ENCODE measurements at places on chromosomes 5 and 9.
A peak's percentile ranks its signal among the peaks of the same experiment; 100 is the strongest.

- no peak for DNase-seq
These were observed 393.5 kb downstream of the BRINP1 start for GRCh38 chr9:118975736-118976135.

DNA sequence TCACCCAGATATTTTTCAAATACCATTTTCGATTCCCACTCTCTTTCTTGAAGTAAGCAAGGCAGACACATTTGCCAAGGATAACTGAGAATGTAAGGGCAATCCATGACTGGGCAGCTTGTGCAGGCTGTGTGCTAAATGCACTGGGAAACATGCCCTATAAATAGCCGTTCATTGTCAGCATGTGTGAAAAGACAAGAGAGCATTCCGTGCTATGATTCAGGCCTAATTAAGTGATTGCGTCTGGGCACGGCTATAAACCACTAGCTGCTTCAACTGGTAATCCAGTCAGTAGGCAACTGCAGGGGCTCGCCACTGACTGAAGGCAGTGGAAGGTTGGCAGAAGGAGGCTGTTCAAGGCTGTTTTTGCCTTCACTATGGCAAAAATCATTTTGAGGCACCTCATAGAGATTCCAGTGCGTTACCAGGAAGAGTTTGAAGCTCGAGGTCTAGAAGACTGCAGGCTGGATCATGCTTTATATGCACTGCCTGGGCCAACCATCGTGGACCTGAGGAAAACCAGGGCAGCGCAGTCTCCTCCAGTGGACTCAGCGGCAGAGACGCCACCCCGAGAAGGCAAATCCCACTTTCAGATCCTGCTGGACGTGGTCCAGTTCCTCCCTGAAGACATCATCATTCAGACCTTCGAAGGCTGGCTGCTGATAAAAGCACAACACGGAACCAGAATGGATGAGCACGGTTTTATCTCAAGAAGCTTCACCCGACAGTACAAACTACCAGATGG lies at the start of gene HSPB3:
HSPB3 (plus strand) TSS at position 287 of the 745 bp plus-strand sequence; CDS start at position 378, 91 bp downstream.
- peak; percentile 9 for DNase-seq

DNA sequence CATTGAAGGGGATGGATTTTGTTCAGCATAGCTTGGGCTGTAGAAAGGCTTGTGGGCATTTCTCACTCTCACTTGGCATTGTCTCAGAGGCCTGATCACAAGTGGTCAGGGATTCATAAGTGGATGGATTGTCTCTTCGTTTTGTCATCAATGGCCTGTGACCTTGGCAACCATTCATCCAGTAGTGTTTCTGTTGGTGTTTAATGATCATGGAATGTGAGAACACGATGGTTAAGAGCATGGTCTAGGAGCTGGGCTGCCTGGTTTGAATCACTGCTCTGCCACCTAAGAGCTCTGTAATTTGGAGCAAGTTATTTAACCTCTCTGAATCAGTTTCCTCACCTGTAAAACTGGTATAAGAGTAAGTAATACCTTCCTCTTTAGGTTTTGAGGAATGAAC lies 430.1 kb upstream of the MEF2C start:
- DNase-seq: peak; percentile 100

GRCh38 chr5:176904276-176904675 lies 5.1 kb upstream of the HK3 start:
- DNase-seq: peak; percentile 74

DNA sequence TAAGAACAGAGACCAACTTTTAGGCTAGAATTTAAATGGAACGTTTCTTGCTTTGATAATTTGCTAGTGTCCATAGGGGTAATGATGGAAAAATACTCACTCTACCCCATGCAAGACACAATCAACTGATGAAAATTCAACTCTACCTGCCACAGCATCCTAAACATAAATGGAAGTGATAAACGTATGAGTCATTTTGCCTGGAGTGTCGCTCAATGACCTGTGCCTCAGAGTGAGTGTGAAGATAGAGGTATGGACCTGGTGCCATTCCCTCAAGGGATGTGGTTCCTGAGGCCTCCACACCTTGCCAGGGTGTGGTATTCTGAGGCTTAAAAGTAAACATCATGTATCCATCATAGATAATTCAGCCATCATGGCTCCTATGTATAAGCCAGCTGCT lies 14.0 kb downstream of the ARL14EPL start:
- no peak for DNase-seq

GRCh38 chr9:136742591-136743391 lies at the start of gene LCN10:
LCN10 (minus strand) TSS chr9:136742940; CDS start chr9:136742903, 37 bp downstream.
- DNase-seq: no peak

DNA sequence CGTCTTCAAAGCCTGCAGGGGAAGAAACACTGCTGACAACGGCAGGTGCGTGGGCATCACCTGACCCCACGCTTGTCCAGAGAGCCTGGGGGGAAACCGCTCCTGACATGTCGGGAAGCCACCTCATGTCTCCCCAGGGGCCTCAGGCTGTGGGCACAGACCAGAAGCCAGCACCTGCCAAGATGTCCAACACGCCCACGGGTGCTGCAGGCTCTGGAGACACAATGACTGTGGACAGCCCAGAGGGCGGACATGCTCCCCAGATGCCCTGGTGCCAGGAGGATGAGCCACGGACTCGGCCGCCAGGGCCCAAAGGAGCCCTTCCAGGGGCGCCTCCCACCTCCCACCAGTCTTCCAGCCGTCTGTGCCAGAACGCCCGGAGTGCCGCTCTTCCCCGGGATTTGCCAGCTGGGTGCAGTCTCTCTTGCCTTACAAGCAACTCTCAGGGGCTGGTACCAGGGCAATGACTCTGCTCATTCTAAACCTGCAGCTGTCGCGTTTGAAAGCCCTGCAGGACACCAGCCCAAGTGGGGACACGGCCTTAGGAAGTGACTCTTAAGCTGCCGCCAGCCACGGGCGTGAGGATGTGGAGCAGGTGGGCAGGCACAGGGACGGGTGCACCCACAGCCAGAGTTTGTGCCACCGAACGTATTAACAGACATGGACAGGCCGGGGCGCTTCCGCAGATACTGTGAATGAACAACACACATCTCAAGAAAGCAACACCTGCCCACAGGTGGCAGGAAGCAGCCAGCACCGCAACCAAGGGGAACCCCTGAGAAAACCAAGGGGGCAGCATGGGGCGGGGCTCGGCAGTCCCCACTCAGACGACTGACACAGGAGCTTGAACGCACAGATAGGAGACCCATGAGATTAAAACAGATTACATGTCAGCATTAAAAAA lies 6.8 kb upstream of the LHX3 start:
- no peak for DNase-seq

- DNase-seq: no peak
These were observed 201.3 kb downstream of the HTR1A start for GRCh38 chr5:63760965-63761364.

DNA sequence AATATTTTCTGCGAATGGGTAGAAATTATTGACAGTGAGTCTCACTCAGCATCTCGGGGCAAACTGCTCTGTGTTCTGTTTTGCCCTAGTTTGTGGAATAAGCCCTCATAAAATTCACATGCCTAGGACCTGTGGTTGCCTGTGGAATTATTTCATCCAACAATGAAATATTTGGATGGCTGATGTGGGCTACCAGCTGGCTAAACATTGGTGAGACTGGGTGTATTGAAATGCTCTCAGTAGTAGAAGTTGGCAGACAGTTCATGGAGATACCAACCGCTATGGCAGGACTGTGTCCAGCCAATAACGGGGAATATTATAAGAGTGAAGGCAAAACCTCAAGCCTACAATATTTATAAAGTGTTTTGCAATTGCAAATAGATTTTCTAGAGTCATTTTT lies 344.1 kb upstream of the RPS23 start:
- DNase-seq: no peak

DNA sequence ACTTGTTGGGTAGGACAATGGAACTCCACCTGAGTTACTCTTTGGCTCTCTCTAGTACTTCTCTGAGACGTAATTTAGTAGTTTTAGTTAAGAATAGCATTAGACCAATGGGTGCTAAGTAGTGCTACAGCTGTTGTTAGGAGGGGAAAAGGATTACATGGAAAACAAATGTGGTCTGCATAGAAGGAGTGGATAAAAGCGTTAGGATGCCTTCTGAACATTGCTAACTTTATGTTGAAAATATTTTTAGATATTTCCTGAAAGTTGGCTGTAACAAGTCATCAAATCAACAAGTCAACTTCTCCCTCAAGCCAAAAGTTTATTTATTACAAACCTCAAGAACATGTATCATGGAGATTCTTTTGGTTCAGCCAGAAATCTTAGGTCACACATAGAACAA lies 409.5 kb upstream of the MEF2C start:
- DNase-seq: no peak

DNA sequence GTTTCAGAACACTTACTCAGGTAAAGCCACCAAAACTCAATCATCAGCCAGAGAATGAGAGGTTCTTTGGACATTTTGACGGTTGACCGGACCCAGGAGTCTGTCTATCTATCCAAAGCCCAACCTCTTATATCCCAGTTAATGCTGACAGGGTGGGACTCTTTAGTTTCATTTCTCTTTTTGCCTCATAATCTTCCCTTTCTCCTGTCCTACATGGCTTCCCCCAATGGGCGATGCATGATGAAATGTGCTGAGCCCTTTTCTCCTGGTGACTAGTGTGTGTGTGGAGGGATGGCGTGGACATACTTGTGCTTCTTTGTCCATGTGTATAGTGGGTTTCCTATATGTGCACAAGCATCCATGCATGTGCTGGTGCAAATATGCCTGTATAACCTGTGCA lies at the start of gene TIMD4:
TIMD4 (minus strand) TSS at position 102 of the 400 bp plus-strand sequence; CDS start at position 74, 28 bp downstream.
- DNase-seq: no peak

- DNase-seq: peak; percentile 92
These were observed 22.2 kb downstream of the SHB start for GRCh38 chr9:38046661-38047300.

DNA sequence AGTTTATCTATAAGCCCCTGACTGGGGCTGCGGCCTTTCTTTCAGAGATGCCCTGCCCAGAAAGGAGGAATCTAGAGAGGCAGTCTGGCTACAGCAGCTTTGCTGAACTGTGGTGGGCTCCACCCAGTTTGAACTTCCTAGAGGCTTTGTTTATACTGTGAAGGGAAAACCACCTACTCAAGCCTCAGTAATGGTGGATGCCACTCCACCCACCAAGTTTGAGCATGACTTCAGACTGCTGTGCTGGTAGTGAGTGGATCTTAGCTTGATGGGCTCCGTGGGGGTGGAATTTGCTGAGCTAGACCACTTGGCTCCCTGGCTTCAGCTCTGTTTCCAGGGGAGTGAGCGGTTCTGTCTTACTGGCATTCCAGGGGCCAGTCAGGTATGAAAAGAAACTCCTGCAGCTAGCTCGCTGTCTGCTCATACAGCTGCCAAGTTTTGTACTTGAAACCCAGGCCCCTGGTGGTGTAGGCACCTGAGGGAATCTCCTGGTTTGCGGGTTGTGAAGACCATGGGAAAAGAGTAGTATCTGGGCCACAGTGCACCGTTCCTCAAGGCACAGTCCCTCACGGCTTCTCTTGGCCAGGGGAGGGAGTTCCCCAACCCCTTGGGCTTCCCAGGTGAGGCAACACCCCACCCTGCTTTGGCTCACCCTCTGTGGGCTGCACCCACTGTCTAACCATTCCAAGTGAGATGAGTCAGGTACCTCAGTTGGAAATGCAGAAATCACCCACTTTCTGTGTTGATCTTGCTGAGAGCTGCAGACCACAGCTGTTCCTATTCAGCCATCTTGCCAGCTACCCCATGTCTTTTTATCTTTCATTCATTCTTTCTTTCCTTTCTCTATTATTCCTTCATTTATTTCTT lies 211.8 kb upstream of the C9orf72 start:
- DNase-seq: peak; percentile 92

DNA sequence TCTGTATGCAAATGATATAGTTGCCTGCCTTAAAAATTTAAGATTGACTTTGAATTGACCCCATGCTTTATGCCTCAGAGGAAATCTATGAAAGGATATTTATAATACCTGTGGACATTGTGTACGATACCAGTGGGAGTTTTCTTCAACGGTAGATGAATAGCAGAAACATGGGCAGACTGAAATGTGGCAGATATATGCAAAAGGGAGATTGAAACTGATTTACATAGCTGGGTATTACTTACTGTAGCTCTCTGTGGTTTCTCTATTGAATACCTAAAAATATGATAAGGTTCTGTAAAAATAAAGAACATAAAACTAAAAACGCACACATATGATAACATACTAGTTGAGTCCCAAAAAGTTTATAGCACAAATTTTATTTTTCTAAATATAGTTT lies 345.2 kb upstream of the PCSK5 start:
- no peak for DNase-seq

DNA sequence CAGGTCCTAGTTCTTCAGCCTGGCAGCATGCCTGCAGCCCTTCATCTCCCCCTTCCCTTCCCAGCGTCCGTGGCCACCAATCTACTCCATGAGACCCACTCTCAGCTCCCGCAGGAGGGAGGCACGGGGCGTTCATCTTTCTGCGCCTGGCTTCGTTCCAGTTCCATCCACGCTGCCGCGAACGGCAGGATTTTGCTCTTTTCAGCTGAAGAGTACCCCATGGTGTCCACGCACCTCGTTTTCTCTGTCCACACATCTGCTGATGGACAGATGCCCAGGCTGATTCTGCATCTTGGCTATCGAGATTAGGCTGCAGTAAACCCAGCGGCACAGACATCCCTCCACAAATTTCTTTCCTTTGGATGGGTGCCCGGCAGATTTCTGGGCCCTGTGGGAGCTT lies 30.5 kb upstream of the NKD2 start:
- no peak for DNase-seq

GRCh38 chr5:6286404-6286803 lies 91.9 kb downstream of the MED10 start:
- no peak for DNase-seq

DNA sequence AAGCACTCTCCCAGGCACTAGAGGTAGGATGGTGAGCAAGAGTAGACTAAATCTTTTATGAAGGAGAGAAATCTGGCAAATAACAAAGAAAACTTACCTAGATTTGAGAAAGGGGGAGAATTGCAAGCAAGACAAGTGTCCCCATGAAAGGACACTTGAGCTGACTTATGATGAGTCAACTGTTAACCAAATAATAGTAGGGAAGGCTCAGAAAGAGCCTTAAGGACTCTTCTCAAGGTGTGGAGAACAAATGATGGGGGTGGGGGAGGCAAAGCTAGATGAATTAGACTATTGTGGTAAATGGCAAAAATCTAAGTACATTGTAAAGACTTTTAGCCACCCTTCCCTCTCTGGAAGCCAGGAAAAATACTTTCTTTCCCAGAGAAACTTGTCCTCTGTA lies 77.6 kb upstream of the RASA1 start:
- no peak for DNase-seq

DNA sequence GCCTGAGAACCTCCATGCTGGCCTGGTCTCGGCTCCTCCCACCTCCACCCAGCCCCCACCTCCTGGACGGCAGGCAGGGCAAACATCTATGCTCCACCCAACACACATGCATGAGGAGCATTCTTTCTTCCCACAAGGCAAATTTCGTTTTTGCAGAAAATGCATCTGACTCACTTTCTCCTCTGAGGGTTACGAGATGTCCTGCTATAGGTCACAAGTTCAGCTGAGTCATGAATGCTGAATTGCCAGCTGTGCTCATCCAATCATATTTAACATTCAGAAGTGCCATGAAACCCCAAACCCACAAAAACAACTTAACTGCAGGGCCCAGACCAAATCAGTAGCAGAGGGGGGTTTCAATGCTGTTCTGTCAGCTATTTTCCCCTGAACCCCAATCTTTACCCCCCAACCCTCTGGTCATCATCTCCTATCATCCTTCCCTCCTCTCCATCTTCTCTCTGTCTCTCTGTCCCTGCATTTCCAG lies 39.0 kb upstream of the OSMR start:
- peak; percentile 81 for DNase-seq
